GM12892 (cell line): ENCODE measurements at places on chromosomes 1 and 21.
A peak's percentile ranks its signal among the peaks of the same experiment; 100 is the strongest.

GRCh38 chr21:21387916-21388315, 389.7 kb downstream of the NCAM2 start:
- DNase-seq: no peak

DNA sequence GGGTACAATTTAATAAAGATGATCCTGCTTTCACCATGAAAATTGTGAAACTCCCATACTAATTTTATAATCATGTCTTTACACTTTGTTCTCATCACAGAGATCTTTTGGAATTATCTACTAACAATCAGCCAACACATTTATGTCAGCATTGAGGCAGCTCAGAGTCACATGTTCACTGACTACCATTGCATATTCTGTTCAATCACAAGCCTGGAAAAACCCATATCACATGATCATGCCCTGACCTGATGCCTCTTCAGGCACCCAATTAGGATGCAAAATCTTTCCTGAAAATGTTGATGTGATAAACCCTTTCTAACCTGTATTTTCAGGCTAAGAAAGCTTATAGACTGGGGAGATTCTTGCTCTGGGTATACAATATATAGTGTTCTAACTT, 21.6 kb upstream of the RASAL2 start:
- DNase-seq: no peak

DNA sequence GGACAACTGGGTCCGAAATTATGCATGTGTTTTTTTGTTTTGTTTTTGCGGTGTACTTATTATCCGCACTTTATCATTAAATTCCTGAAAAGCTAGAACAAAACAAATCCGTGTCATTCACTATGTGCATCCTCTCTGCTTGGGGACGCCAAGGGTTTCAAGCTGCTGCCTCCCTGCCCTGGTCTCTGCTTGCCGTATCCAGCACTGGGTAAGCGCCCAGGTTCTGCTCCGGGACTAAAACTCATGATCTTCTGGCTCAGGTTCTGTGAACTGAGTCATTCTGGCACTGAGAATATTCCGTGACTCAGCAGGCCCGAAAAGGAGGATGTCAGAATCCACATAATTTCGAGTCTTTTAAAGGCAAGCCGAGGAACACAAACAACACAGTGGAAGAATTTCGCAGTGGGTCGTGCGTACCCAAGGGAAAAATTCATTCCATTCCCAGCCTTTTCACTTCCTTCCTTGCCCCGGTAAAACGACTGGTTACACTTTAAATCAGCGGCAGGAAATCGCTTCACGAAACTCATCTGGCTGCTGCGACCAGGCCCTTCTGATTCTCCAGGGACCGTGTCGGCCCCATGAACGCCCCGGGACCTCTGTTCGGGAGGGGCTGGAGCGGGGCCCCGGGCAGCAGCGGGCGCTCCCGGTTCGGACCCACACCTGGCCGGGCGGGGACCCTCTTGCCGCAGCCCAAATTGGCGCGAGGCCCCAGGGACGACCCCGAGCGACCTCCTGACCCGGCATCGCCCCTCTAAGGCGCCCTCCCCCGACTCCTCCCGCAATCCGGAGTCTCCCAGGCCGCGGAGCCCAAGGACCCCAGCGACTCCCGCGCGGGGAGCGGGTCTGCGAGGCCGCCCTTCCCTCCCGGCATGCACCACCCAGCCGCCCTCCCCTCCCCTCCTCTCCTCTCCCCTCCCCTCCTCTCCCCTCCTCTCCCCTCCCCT, 746 bp upstream of the LAMC1 start:
- peak; percentile 48 for DNase-seq

DNA sequence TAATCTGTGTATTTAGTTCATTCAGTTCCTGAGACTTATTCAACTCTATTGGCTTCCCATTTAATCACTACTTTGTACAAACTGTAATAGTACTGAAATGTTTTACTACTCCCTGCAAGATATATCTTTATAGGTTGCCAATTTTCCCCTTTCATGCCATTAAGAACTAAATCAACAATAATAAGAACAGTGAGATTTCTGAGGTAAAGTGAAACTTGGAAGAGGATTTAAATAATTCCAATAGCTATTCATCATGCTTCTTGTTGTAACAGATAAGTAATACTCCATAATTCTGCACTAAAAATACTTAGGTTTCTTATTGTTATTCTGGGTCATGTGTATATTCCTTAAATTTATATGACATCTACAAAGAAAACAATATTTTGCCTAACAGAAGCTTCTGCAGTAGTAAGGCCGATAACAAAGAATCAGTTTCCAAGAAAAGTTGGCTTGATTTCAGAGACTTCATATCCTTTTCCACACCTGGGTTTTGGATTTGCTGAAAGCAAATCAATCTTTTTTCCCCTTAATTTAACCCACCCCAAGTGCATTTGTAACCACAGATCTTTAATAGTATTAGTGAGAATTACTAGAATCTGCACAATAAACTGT, 258.3 kb downstream of the FAF1 start:
- DNase-seq: no peak

DNA sequence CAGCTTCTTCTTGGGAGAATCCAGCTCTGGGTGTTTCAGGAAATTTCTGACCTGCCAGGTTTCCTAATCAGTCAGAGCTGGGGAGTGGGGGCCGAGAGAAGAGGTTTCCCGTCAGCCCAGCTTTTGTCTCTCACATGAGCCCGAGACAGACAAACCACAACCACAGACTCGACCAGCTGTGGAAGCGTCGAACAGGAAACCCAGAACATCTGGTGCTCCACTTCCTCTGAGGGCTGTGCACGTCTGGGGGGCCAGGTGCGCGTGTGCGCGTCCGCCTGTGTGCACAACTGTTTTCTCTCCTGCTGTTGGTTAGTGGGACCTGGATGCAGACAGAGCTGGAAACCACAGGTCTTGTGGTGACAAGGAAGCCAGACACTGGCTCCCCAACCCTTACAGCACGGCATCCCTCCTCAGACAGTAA, 113.0 kb upstream of the SLC25A33 start:
- peak; percentile 79 for DNase-seq

DNA sequence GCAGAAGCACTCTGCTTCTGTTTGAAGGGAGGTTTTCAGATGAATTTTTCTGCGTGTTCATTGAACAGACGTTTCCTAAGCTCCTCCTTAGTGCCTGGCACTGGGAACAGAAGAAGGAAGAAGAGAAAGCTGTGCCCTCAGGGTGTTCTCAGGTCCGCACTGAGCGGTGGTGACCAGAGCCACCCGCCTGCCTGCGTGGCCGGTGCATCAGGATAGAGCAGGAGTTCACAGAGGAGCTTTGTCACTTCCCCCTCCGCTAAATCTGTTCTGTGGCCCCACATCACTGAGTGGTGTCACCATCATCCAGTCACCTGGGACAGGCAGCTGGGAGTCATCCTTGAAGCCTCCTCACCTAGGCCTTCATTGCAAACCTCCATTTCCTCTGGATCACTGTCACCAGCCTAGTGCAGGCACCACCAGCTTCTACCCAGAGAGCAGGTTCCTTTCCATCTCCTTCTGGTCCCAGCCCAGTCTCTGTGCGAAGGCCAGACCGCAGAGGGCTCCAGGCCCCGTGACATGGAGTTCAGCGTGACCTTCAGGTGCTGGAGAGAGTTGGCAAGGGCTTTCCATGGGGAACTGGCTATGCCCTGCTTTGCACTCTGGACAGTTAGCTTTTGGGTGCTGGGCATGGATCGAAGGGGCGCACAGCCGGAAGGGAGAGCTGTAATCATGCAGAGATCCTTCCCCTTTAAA, 21.7 kb downstream of the PARK7 start:
- no peak for DNase-seq

DNA sequence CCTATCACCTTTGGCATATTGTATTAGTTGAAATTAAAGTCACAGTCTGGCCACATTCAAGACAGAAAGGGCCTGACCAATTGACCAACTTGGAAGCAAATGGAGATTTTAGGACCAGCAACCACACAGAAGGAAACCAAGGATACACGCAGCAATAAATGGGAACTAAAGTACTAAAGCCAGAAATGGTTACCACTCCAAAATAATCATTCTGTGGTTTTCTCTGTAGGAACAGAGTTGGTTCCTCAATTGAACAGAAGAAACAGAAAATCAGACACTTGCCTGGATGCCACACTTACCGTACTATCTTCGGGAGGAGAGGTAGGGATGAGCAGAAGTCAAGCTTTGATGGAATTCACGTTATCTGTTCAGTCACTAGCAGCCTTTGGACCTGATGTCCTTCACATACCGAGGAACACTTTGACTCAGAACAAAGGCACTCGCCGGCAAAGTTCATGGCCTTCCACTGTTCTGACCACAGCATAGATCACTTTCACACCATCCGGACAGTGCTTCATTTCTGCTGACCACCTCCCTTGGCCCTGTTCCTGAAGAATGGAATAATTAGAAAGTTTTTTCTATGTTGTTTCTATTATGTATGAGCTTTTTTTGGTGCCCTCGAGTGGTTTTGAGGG, 96.9 kb downstream of the LPAR3 start:
- no peak for DNase-seq

DNA sequence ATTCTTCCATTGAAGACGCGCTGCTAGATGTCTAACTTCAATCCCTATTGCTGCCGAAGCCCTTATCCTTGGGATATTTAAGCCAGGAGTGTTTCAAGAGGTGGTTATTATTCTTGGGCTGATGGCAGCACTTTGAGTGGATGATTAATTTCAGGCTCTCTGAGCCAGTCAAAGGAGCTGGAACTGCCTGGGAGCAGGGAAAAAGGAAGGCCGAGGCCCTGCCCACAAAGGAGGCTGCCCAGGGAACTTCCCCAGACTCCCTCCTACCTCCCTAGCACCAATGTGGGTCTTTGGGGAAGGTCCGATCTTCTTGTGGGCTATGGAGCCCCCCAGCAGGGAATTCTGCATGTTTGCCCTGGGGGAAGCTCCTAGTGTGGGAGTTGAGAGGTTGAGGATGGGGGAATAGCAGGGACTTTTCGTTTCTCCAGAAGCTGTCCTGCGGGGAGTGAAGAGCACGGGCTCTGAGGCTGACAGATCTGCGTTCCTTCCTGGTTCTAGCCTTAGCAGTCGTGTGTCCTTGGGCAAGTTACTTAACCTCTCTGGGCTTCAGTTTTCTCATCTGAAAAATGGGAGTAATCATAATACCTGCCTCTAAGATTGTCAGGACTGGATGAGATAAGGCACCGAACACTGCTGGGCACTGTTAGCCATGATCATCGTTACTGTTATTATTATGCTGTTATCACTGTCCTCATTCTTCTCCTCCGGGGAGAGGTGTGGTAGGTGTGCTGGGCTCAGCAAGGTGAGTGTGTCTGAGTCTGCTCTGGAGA, 6.3 kb downstream of the KCNQ4 start:
- DNase-seq: no peak

DNA sequence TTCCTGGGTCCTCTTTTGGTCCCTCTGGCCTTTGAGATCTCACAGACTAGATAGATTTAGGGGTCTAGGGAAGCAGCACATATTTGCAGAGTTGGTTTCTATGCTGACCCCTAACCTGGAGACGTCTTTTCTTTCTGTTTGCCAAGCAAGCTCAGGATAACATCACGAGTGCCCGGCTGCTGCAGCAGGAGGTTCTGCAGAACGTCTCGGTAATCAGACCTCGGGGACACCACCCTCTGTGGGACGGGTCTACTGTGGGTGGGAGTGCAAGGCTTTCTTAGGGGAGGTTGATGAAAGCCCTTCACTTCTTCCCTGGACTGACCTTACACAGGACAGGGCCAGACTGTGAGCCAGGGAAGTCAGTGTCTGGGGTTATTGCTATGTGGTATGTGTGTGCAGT, 2.9 kb downstream of the IL24 start:
- DNase-seq: no peak

DNA sequence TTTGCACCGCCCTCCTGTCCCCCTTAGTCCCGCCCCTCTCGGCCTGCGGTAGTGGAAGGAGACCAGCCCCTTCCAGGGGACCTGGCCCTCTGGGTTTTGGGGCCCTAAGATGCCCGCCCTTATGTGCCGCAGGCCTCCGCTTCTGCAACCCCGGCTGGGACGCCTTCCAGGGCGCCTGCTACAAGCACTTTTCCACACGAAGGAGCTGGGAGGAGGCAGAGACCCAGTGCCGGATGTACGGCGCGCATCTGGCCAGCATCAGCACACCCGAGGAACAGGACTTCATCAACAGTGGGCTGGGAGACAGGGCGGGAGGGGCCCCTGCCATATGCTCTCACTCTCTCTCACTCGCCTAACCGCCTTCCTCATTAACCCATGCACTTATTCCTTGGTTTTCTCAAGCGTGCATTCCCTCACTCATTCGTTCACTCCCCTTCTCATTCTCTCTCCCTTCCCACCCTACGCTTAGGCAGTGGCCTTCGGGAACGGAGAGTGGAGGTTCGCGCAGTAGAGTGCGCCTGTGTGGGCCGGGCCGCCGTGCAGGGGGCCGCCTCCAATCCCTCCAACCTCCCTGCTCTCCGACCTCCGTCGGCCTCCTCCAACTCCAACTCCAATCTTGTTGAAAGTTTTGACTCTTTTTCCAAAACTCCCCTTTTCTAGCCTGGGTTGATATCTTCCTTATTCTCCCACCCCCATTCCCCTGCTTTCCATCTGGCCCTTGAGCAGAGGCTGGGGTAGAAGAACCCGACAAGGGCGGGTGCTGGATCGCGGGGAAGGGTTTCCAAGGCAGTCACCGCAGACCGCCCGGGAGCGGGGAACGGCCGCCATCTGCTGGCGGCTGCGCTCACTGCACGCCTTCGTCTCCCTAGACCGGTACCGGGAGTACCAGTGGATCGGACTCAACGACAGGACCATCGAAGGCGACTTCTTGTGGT, 15.2 kb downstream of the BCAN start:
- peak; percentile 84 for DNase-seq

GRCh38 chr1:118047006-118047649, 117.6 kb downstream of the WDR3 start:
- no peak for DNase-seq

DNA sequence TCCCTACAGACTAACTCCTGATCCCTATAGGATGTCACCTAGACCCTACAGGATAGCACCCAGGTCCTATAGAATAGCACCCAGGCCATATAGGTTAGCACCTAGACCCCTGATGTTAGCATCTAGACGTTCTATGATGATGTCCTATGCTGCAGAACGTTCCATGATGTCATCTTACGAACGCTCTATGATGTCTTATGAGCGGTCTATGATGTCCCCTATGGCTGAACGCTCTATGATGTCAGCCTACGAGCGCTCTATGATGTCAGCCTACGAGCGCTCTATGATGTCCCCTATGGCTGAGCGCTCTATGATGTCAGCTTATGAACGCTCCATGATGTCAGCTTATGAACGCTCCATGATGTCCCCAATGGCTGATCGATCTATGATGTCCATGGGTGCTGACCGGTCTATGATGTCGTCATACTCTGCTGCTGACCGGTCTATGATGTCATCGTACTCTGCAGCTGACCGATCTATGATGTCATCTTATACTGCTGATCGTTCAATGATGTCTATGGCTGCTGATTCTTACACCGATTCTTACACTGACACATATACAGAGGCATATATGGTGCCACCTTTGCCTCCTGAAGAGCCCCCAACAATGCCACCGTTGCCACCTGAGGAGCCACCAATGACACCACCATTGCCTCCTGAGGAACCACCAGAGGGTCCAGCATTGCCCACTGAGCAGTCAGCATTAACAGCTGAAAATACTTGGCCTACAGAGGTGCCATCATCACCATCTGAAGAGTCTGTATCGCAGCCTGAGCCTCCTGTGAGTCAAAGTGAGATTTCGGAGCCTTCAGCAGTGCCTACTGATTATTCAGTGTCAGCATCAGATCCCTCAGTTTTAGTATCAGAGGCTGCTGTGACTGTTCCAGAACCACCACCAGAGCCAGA, 9.5 kb downstream of the SON start:
- no peak for DNase-seq

GRCh38 chr1:30272277-30273020, 450.9 kb downstream of the MATN1 start:
- no peak for DNase-seq
